G401 (cell line): ENCODE measurements at places on chromosomes 5 and 9. TPM values are rescaled to one million over a fixed set of nuclear protein-coding genes. Genes with fewer than 3 reads are reported as not detected.

NELFB gene
- 93.6 and 118 TPM in 2 replicates for total RNA-seq

TRPM3 gene
- total RNA-seq: not detected in 2 replicates

SPZ1 gene
- total RNA-seq: not detected in 2 replicates

CYLC2 gene
- total RNA-seq: not detected in 2 replicates

DNA sequence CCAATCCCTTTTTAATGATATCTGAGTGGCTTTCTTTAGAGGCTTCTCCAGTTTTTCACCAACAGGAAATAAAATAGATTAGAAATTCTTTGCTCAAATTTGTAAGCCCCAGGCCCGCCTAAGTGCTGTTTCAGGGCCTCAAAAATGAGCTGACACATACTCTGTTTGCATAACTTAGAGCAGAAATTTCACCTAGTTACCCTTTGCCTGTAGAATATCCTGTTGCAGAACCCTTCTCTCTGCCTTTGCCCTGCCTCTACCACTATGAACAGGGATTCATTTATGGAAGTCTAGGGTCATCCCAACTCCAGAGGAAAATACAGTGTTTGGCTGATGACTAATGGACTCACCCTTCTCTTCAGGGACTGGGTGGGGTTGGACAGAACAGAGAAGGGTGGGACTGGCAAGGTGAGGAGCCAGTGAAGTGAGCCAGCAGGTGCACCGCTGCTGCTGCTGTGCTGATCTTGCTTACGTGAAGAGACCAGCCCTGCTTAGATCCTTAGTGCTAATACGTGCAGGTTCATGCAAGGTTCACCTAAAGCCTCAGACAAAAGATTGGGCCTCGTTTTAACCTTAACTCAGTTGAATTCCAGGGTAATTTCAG lies 22.8 kb downstream of the OSTF1 start:
- DNase-seq: no peak

DNA sequence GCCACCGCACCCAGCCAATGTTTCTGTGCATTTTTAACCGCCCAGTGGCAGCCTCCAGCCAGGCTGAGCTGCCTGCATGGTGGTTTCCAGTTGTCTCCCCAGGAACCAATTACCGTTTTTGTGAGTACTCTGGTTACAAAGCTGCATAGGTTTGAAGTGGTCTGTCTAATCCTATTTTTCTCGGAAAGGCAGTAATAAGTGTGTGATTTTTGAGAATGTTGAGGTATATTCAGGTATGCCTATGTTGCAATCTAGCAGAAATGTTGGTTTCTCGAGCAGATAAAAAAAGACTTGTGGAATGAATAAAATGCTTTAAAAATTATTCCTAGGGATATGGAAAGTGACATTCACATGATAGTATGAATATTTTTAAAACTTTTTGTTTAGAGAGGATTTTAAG lies 41.5 kb upstream of the ANKH start:
- no peak for DNase-seq
